ENCODE measurements at places on chromosomes 5 and 9.

GRCh38 chr5:107512029-107512428 is 158.7 kb downstream of the EFNA5 start:
- no peak for DNase-seq

GRCh38 chr5:176188506-176189193 is 49.6 kb upstream of the SIMC1 start:
- no peak for DNase-seq

- no peak for DNase-seq
Measured at GRCh38 chr5:145660897-145661640, 174.1 kb downstream of the PRELID2 start.

- no peak for DNase-seq
Measured at GRCh38 chr5:180811623-180812124, 9.1 kb upstream of the MGAT1 start.
